ENCODE measurements at places on chromosomes 13 and 19.
A peak's percentile ranks its signal among the peaks of the same experiment; 100 is the strongest.

DNA sequence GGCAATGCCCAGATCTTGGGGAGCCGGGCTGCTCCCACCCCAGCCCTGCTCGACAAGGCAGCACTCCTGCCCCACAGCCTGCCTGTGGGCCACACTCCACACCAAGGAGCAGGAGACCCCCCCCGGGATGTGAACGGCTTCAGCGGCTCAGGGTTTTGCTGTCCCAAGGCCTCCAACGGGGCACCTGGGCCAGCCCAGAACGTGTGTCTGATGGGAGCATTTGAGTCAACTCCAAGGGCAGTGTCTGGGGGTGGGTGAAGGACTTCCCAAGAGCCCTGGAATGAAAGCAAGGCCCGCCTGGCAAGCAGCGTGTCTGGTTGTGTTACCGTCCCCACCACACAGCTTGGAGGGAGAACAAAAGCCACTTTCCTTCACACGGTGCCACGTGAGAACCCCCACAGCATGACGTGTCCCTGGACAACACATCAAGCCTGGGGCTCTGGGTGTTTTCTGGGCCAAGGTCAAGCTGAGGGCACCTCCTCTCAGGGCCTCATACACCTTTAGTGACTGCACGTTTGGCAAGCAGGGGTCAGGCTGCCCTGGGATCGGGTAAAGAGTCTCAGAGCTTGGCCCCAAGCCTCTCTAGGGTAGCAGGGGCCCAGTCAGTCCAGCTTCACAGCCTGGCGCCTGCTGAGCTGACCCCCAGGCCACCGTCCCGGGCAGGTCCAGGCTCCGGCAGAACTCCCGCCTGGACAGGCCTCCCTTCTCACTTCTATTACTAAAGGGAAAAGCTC lies 6.0 kb downstream of the C13orf46 start:
- DNase-seq: no peak

DNA sequence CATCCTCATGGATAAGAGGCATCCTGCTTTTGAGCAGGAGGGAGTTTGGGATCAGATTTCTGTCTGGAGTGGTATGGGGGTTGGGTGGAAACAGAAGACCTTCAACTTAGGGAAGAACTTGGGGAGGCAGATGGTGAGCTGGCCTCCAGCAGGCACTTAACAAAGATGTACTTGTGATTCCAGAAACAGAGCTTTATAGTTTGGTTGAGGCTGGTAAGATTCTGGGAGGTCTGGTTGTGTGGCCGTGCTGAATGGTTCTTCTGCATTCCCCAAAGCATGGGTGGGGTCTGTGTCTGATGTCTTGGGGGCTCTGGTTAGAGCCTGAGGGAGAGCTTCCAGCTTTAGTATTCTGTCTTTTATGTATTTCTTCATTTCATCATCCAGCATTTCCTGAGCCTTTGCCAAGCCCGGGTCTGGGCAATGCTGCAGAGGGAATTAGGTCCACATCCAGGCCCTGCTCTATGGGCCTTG lies 4.8 kb downstream of the MEGF8 start:
- no peak for DNase-seq

- DNase-seq: no peak
Measured at GRCh38 chr13:65468628-65469027, 1761.5 kb downstream of the PCDH9 start.

- DNase-seq: no peak
Measured at GRCh38 chr13:108786456-108787200, 157.2 kb downstream of the MYO16 start.

DNA sequence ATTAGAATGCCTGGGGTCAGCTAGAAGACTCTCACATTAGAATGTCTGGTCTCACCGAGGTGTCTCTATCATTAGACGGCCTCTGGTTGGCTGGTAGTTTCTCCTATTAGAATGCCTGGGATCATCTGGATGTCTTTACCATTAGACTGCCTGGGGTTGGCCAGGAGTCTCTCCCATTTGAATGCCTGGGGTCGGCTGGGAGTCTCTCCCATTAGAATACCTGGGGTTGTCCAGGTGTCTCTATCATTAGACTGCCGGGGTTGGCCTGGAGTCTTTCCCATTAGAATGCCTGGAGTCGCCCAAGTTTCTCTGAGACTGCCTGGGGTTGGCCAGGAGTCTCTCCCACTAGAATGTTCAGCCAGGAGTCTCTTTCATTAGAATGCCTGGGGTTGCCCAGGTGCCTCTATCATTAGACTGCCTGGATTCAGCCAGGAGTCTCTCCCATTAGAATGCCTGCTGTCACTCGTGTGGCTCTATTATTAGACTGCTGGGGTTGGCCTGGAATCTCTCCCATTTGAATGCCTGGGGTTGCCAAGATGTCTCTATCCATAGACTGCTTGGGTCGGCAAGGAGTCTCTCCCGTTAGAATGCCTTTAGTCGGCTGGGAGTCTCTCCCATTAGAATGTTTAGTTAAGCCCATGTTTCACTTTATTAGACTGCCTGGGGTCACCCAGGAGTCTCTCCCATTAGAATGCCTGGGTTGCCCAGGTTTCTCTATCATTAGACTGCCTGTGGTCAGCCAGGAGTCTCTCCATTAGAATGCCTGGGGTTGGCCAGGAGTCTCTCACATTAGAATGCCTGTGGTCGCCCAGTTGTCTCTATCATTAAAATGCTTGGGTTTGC lies 1467.8 kb downstream of the UQCRFS1 start:
- DNase-seq: no peak

- DNase-seq: no peak
Measured at GRCh38 chr13:45907503-45907902, 56.0 kb upstream of the SIAH3 start.

DNA sequence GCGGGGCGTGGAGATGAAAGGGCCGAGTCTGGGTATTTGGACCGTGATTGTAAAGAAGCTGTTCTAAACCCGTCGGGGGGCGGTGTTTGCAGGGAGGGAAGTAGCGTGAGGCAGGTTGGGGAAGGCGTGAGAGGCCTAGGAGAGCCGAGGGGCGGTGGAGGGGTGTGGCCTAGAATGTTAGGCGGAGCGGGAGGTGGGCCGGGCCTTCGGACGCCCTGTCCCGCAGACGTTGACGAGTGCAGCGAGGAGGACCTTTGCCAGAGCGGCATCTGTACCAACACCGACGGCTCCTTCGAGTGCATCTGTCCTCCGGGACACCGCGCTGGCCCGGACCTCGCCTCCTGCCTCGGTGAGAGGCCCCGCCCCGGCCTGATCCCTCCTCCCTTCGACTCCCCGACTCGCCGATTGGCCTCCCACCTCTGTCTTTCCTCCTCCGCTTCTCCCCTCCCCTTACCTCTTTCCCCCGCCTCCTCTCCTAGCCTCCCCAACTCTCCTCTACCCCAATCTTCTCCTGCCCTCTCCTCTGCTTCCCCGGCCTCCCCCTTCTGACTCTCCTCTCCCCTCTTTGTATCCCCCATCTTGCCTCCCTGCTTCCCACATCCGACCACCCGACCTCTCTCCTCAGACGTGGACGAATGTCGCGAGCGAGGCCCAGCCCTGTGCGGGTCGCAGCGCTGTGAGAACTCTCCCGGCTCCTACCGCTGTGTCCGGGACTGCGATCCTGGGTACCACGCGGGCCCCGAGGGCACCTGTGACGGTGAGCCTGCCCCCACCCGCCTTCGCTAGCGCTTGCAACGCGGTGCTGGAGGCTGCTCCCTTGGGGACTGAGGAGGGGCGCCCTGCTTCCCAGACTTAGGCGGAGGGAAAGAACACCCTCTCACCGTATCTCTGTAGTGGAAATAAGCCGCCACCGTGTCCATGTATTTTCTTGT lies 12.8 kb downstream of the LTBP4 start:
- peak; percentile 75 for DNase-seq

DNA sequence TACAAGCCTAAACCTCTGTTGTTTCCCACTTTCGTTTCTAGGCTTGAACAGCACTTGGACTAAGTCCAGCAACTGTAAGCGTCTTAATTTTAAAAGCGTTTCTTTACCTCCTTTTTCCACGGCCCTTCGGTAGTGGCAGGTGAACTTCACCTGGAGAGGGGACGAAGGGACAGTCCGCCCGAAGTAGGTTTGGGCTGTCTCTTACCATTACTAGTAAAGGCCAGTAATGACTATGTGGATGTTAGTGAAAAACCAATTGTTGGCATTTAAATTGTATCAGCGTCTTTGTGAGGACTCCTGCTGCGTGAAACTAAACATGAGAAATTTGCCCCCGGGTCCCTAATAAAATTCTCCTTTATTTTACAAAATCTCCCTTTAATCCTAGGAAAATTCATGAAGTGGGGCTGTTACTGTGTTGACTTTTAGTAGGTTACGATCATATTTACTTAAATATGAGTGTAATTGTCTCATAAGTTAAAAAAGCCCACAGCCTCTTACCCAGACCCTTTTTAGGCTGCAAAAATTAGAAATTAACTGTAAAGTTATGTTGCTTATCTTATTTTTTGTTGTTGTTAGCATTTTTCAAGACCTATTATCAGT lies 983 bp downstream of the ITM2B start:
- DNase-seq: no peak

- no peak for DNase-seq
Measured at GRCh38 chr13:72384186-72384823, 343.1 kb downstream of the MZT1 start.

DNA sequence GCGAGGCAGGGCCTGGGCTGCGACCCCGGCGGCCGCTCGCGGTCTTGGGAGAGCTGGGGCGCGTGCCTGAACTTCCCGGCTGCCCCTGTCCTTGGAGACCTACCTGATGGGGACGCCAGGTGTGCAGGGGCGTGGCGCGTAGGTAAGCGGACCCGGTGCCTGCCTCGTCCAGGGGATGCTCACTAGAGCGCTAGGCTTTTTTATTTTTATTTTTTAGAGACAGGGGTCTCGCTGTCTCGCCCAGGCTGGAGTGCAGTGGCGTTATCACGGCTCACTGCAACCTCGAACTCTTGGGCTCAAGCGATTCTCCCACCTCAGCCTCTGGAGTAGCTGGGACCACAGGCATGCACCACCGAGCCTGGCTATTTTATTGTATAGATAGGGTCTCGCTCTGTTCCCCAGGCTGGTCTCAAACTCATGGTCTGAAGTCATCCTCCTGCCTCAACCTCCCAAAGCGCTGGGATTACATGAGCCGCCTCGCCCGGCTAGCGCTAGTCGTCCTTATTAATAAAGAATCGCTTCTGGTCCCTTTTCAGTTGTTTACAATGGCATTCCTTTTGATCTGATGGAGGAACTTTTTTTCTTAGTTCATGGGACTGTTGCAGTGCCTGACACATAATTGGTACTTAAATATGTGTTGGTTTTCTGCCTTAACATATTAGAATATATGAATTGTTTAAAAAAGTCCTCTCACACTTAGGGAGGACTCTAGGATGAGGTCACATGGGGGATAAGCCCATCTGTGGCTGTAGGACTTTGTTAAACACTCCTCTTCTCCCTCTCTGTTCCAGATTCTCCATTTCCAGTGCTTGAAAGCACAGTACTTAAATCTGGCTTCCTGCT lies 812 bp downstream of the DPY19L3 start:
- no peak for DNase-seq

DNA sequence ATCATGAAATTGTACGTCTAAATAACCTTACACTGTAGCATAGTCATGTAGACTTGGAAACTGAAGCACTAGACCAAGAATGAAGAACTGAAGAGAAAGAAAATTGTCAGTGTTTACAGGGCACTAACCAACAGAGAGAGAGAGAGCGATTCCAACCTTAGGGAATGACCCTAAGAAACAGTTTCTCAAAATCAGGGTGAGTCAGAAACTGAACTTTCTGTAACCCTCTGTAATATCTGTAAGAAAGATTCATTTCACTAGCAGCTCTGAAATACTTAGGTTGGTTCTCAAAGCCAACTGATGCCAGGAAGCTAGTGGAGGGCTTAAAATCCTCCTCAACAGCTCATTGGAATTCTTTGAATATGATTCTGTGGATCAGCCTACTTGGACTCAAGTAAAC lies 936.9 kb downstream of the EFNB2 start:
- DNase-seq: no peak

- DNase-seq: no peak
Measured at GRCh38 chr13:28337166-28338005, 157.5 kb downstream of the FLT1 start.

DNA sequence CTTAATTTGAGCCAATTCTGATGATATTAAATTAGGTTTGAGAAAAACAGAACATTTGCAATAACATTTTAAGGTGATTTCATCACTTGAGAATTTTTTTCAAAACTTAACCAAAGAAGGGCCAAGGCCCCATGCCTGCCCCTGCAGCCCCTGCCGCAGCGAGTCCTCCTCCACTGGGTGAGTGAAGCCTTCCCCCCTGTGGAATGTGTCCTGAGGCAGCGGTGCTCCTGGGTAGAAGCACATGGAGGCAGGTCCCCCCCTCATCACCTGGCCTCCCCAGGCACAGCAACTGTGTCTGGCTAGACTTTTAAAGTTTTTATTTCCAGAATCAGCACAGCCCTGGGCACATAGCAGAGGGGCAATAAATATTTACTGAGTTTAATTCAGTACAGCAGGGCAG lies 10.8 kb downstream of the SOX1 start:
- DNase-seq: no peak

DNA sequence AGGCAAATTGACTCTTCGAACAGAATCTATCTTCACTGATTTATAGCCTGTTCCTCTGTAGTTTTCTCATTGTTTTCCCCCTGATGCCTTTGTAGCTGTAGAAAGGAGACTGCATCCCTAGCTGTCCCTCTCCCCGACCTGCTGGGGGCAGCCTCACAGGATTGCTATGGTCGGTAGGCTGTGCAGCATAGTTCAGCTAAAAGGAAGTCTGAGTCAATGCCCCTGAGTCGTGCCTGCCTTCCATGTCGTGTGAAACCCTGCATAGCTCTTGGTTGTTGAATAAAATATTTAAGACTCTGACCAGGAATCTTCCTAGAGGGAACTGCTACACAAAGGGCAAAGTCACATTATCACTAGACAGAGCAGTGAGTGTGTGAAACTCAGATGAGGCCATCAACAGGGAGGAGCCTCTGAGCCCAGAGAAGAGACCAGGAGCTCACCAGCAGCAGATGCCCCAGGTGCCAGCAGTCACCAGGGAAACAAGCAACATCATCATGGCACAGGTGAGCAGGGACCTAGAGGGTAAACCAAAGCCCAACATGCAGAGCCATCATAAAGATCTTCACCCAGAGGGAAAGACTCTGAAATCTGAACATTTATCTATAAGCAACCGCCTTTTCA lies 108.4 kb upstream of the NBEA start:
- no peak for DNase-seq

GRCh38 chr19:10544753-10545251 lies 1.1 kb downstream of the ATG4D start:
- no peak for DNase-seq

- peak; percentile 33 for DNase-seq
Measured at GRCh38 chr19:2775556-2776430, 7.3 kb downstream of the SGTA start.

- DNase-seq: peak; percentile 54
Measured at GRCh38 chr13:110387451-110388107, 80.5 kb downstream of the COL4A2 start.
